NCI-H1417 treated with DMSO at 0.1 percent for 48 hours (cell line): ENCODE measurements at places on chromosomes 1 and 21.

DNA sequence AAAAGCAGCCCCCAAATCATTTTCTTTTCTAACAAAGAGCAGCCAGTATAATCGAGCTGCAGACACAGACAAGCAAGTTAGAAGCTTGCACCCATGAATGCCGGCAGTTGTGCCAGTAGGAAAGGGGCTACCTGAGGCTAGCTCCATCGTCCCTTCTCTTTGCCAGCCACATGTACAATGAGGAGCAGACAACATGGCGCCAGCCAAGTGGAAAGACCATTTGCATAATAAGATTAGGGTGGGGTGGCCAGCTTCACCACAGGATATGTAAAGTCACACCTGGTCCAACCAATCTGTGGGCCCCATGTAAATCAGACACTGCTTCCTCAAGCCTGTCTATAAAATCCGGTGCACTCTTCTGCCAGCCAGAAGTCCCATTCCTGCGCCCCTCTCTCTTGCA lies 103.7 kb downstream of the CCDC185 start:
- no peak for DNase-seq

GRCh38 chr21:45724994-45725843 lies 81.7 kb downstream of the PCBP3 start:
- no peak for DNase-seq

DNA sequence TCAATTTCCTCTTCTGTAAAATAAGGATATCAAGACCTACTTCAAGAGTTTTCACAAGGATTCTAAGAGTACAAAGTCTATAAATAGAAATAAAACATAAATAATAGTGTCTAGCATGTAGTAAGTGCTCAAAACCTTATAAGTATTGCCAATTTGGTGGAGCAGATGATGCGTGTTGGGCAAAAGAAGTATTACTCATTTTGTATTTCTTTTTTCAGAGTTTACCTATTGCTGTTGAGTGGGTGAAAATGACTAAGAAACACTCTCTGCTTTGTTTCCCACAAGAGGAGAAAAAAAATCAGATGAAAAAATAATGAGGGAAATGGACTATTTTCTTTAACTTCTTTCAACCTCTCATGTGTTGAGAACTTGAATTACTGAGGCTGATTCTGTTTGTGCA lies 103.3 kb upstream of the KCNK2 start:
- DNase-seq: no peak

GRCh38 chr1:183323849-183324683 lies 94.1 kb downstream of the NMNAT2 start:
- DNase-seq: no peak
